ENCODE measurements at places on chromosomes 7 and 10.
A peak's percentile ranks its signal among the peaks of the same experiment; 100 is the strongest.

- DNase-seq = no peak
These were observed 118.9 kb downstream of the CDK14 start for GRCh38 chr7:90715067-90715466.

DNA sequence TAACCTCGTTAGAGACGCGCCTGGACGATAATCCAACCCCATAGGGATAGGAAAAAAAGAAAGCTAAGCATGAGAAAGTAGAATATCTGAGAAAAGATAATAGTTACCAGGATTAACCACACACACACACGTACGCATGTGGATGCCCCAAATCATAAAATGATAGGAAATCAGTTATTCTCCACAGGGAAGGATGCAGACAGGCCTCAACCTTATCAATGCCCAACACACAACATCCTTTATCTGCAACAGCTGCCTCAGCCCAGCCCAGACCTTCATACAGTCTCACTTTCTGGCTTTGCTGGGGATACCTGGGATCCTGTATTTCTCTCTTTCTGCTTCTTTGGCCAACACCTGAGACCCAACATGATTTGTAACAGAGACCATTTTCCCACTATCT is 123.0 kb downstream of the NOC3L start:
- DNase-seq = no peak

DNA sequence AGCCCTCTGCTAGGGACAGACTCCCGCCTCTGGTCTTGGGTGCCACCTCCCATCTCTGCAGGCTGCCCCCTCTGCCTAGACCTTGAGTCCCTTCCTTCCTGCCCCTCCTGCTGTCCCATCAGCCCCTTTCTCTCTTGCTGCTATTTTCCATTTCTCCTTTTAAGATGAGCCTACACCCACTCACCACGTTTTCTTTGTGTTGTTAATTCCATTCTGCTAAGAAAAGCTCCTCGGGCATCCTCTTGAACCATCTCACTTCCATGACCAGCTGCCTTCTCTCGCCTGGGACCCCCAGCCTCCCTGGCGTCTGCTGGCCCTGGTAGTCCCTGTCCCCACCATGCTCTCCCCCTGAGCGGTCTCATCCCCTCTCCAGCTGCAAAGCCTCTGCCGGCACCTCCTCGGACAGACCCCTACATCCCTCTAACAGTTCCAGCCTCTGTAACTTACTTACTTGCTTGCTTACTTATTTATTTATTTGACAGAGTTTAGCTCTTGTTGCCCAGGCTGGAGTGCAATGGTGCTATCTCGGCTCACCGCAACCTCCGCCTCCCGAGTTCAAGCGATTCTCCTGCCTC is 95.8 kb upstream of the SH2B2 start:
- DNase-seq = no peak

DNA sequence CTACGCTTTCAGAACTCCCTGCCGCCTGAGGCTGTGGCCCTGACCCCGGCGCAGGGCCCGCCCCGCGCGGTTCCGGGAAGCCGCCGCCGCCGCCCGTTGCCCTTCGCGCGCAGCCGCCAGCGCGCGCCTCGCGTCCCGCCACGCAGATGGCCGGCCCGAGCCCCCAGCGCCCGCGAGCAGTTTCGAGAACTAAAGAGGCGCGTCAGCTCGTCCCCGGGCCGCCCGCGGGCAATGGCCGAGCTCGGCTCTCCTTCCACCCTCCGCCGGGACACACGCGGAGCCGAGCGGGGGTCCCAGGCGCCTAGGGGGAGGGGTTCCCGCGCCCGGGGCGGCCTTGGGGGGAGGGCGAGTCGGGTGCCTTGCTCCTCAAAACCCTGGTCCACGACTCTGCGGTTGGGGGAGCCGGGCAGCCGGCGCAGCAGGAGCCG is 1.8 kb downstream of the HNRNPF start:
- DNase-seq = peak; percentile 41

DNA sequence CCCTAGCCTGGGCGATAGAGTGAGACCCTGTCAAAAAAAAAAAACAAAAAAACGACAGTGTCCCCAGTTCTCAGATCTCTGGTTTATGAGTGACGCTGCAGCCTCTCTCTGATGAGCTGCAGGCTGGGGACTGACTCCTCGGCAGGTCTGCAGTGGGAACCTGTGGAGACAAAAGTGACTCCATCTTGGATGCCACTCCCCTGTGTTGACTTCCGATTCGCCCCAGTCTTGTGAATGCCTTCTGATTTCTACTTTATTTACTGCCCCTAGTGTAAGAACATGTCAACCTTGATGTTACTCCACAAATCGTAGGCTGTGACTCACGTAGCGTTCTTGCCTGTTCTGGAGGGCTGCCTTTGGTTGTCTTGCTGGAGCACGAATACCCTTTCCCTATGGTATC is 6.2 kb downstream of the TACR2 start:
- DNase-seq = no peak

Measured in activated naive CD4-positive, alpha-beta T cell (primary cell).